LHCN-M2 (cell line): ENCODE measurements at places on chromosomes 5 and 9. TPM values are rescaled to one million over a fixed set of nuclear protein-coding genes. Genes with fewer than 3 reads are reported as not detected.

DNA sequence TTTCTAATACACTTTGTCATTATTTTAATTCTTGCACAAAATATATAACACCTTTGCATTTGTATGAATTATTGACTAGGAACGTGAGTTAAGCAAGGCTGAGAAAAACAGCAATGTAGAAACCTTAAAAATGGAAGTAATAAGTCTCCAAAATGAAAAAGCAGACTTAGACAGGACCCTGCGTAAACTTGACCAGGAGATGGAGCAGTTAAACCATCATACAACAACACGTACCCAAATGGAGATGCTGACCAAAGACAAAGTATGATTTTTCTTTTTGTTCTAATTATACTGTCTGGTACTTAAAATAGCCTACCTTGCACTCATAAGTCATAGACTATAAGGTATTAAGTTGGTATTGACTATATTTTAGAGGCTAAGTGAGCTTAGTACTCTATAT, 34.4 kb downstream of the RAD50 start:
- no peak for DNase-seq

DNA sequence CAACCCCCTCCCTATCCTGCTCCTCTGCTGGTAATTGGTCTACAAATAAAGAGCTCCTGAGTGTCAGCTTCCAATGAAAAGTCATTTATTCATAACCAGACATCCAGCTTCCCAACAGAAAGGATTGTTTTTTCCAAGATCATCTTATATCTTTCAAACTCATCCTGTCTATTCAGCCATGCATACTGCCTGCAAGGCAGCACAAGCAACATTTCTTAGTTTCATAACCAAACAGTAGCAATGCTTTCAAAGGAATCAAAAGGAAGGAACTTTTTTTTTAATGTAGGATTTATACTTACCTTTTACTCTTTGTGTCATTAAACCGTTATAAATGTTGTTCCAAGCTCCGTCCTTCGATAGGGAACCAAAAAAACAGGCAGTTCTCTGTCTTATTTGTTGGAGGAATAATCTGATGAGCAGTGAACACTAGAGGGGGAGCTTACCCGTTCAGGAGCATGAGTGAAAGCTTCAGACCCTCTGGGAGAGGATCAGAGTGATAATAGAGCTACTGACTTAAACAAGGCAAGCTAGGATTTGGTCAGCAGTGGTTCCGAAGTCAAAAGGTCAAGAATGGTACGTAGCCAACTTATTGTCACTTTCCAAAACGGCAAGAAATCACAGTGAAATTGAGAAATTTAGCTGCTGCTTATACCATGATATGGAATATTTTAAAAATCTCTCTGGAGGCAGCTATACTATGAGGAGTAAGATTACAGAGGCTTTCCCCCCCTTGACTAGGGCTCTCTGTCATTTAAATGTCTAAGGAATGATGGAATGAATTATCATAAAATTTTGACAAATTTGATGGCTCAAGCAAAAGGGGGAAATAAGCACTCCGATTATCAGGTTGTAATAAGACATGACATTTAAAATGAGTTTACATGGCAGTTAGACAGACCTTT, 892.9 kb downstream of the NR2F1-AS1 start:
- DNase-seq: peak; percentile 71

DNA sequence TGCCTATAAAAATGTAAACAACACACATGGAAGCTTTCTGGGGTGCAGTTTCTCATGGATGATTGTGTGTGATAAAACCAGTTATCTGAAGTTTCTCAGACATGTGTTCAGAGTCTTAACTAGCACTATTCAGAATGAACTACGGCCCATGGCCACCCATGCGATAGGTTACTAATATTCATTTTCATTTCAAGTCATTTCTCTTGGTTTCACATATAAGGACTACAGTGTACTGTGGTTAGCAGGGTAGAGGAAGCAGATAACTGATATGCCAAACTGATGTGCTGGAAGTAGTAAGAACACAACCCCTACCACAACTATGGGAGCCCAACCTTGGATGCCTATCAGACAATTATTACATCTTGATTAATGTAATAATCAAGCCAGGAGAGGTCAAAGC, 372.1 kb downstream of the DTWD2 start:
- DNase-seq: no peak

DNA sequence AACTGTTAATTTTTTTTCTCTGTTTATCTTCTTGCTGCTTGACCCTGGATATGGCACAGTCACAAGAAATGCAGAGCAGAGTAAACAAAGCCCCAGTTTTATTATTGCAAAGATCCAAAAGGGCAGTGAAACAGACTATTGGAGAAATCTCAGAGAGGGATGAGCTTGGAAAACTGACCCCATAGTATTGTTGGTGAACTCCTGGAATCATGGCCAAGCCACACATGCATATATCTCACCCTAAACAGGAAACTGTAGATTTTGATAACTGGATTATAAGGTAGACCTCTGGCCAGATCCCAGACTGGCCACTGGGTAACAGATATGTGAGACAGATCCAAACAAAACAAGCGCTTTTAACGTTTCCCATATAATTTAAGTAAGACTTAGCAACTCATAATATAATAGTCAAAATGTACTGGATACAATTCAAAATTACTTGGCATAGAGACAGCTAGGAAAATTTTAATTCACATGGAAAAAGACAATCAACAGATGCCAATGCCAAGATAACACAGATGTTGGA, 263.5 kb upstream of the SEMA6A start:
- DNase-seq: no peak

GRCh38 chr5:141298376-141298775, 5.5 kb downstream of the SLC25A2 start:
- DNase-seq: no peak

The KIF24 gene
- total RNA-seq: 5.1 and 5.6 TPM in 2 replicates

DNA sequence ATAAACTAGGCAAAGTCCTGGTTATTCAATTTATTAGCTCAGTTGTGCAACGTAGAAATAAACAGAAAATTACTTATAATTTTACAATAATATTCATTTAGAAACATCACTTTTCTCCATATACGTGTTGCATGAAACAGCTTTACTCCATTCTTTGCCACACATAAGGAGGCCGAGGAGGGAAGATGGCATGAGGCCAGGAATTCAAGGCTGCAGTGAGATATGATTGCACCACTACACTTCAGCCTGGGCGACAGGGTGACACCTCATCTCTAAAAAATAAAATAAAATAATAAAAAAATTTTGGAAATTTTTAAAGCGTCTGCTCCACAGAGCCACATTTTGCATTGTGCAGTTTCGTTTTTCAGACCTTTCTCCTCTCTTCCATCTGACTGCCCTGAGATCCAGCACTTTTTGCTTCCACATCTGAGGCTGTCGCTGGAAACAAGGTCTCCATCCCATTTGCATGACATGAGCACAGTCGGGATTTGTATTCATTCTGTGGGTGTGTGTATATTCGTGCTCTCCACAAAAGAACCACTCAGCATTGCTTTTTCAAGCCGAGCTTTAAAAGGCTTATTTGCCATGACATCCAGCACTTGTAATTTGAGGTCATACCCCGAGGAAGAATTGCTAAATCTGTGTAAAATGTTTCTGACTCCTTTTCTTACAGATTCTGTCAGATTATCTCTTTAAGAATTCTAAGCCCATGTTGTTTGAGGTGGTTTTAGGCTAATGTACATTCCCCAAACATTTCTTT, 98.6 kb upstream of the MSX2 start:
- DNase-seq: no peak

DNA sequence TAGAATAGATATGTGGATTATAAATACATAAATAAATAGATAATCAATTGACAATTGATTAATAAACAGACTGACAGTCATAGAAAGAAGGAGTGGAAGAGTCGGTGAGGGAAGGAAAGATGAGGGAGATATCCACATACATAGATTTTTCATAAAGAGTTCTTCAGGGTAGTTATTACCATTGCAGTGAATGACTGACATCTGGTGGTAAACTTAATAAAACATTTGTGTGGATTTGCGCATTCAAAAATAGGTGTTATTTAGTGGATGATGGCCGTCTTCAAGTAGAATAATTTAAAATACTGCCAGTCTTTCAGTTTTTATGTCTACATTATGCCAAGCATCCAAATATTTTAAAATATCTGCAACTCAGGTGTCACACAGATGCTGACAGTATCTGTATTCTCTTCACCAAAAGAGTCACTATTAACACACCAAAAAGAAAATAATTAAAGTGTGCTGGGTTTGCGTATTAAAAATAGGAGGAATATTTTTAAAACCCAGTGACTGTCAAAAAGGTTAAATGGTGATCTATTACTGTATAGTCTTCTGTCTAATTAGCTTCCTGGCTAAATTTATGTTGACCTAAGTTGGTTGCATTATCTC, 78.8 kb downstream of the GIN1 start:
- peak; percentile 55 for DNase-seq

The ELOVL7 gene
- not detected in 2 replicates for total RNA-seq

The RNF183 gene
- total RNA-seq: not detected in 2 replicates

GRCh38 chr9:6733831-6734230, 23.9 kb upstream of the KDM4C start:
- DNase-seq: no peak

DNA sequence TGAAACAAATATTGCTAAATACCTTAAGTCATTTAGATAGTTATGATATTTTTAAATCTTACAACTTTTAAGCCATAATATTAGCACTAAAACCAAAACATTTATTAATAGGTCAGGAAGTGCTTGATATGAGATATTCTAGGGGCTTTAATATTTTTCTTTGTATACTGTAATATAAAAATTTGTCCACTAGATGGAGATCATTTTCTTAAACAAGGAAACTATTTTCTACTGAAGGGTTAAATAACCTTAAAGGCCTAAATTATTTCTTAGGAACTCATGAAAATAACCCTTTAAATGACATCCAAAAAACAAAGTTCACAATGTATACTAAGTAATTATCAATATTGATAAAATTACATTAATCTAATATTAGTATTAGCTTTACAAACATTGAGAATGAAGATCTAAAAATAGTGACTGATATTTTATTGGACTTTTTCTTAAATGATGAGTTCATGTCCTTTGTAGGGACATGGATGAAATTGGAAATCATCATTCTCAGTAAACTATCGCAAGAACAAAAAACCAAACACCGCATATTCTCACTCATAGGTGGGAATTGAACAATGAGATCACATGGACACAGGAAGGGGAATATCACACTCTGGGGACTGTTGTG, 635.7 kb downstream of the RAB3C start:
- DNase-seq: no peak

The PCDHB9 gene
- 2.8 and 3.1 TPM in 2 replicates for total RNA-seq

DNA sequence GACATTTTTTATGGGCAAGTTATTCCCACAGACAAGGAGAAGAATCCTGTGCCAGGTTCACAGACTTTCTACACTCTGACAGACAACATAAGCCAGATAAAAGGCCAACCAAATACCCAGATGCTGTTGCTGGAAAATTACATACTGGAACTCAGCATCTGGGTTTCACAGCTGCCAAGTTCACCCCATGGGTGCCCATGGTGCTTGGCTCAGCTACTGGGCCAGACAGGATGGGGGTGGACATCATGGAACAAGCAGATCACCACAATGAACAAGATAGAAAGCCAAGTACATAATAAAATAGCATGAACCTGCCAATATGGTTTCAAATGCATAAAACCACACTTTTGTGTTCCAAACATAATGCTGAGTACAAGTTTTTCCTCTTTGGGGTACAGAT, 999.8 kb downstream of the NR2F1-AS1 start:
- DNase-seq: no peak

The FLT4 gene
- total RNA-seq: 3.2 and 4.5 TPM in 2 replicates

The CCNO gene
- 0.23 and 0.32 TPM in 2 replicates for total RNA-seq

GRCh38 chr9:93671020-93671338, 94.6 kb downstream of the PHF2 start:
- DNase-seq: no peak

DNA sequence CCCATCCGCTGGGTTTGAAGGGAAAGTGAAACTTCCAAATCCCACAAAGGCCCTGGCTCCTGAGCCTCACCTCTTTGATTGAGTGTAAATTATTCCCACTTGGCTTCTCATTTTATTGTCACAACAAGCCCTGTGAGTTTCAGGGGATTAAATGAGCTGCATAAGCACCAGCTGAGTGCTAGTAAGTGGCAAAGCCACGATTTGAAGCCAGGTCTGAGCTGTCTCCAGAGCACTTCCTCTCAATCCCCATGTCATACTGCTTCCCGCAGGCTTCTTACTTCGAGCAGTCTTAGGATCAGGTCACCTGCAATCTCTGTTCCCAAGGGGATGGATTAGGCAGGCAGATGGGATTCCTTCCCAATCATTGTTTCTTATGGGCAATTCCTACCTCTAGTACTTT, 18.0 kb downstream of the RPS14 start:
- no peak for DNase-seq

DNA sequence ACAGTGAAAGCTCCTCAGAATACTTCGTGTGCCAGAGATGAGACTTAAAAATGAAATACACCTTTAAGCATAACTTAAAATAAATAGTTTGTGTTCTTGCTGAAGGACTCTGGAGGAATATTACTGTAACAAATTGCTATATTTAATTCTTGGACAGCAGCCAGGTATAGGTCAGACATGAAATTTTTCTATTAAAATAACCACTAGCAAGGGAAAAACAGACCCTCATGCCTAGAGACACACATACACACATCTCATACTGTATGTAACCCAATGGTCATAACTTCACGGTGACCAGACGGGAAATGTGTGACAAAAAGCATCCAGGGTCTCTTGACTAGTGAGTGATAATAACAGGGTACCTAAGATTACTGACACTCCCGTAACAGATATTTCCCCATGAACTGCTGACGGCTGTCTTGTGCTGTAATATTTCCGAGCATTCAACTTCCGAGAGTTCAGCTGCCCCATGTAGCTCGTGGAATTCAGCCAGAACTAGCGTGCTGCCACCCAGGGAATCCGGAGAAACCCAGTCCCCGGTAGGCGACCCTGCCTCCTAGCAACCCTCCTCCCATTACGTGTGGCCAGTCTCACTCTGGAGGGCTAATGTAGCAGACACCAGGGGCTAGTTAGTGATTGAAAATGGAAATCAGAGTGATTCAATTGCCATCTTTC, 2295.1 kb upstream of the WWC1 start:
- DNase-seq: no peak

The GOLPH3 gene
- 58.0 and 65.3 TPM in 2 replicates for total RNA-seq

The SHLD3 gene
- total RNA-seq: 2.1 and 2.7 TPM in 2 replicates

The G3BP1 gene
- total RNA-seq: 203 and 204 TPM in 2 replicates

GRCh38 chr9:113577525-113578261, 114.2 kb downstream of the RGS3 start:
- DNase-seq: peak; percentile 78

- no peak for DNase-seq
Observed at GRCh38 chr5:143316844-143317631, 86.4 kb downstream of the NR3C1 start.

GRCh38 chr5:138884554-138884953, 9.4 kb upstream of the LRRTM2 start:
- no peak for DNase-seq

- DNase-seq: no peak
Observed at GRCh38 chr5:179759581-179760551, 27.2 kb downstream of the MAML1 start.

- no peak for DNase-seq
Observed at GRCh38 chr5:166992874-166993722, 1298.3 kb upstream of the WWC1 start.

GRCh38 chr9:76985581-76985980, 33.9 kb upstream of the FOXB2 start:
- peak; percentile 7 for DNase-seq

GRCh38 chr9:135340143-135340655, 139.4 kb upstream of the PPP1R26 start:
- no peak for DNase-seq

The IL3 gene
- not detected in 2 replicates for total RNA-seq

- DNase-seq: peak; percentile 24
Observed at GRCh38 chr9:72703574-72703973, 182.2 kb downstream of the TMC1 start.
